ENCODE measurements at places on chromosomes 11 and 22.
A peak's percentile ranks its signal among the peaks of the same experiment; 100 is the strongest.

DNA sequence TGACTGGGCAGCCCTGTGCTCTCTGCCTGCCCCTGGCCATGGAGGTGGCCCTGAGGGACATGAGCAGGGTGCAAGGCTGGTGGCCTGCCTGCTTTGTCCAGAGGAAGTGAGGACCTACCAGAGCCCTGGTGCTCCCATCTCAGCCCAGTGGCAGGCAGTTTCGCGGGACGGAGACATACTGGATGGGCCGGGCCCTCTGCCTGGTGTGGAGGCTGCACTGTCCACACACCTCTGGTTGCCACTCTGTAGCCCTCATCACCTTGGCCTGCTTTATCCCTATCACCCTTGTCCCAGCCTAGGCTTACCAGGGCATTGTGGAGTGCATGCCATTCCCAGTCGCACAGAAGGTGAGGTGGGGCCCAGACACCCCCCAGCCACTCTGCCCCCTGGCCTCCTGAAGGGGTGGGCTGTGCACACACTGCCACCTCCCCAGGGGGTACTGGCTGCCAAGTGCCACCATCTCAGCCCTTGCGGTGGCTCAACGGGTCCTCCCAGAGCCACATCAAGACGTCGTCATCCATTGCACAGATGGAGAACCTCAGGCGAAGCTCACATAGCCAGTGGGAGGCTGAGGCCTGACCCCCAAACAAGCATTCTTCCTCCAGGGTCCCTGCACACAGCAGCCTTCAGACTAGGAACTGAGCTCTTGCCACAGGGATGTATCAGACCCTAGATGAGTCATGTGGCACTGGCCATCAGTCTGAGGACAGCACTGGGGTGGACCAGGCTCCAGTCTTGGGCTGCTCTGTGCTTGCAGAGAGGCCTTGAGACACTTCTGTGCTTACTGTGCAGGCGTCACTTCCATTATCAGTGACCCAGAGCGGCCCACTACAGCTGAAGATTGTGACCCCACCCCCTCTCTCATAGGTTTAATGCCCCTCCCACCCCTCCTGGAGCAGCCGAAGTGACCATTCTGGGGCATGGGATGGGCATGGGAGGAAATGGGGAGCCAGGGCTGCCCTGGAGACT is 176.1 kb downstream of the IGLL1 start:
- DNase-seq, result no peak

GRCh38 chr11:125372911-125373310 is 123.2 kb downstream of the FEZ1 start:
- DNase-seq, result no peak

GRCh38 chr22:38312261-38312800 is 4.9 kb downstream of the CSNK1E start:
- DNase-seq, result no peak

- DNase-seq, result no peak
These were observed 5.5 kb upstream of the NEAT1 start for GRCh38 chr11:65416841-65417701.

DNA sequence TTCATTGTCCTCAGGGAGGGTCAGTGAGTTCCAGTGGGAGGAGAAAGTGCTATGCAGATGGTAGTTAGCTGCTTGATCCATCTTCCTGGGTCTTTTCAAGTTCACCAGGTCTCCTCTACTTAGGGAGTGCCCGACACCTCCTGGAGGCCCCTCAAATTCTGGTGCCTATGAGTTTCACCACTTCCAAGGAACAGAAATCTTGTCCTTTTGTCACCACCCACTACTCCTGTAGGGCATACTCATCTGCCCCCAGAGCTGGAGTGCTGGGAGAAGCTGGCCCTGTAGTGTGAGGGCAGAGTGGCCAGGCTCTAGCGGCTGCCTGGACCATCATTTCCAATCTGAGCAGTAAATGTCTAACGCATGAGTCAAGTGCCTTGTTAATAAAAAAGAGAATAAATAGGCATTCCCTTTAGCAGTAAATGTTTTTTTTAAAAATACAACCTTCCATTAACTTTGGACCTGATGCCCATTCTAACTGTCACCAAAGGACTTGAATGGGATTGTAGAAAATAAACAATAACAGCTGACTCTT is 12.5 kb downstream of the IRAG1 start:
- no peak for DNase-seq

GRCh38 chr11:72075109-72075508 is 5.2 kb downstream of the NUMA1 start:
- DNase-seq, result no peak

- no peak for DNase-seq
These were observed 462.6 kb downstream of the BUD13 start for GRCh38 chr11:116310226-116310625.

- no peak for DNase-seq
These were observed 6.6 kb downstream of the EEF1G start for GRCh38 chr11:62567018-62567633.

GRCh38 chr11:128709402-128709801 is 15.5 kb downstream of the FLI1 start:
- DNase-seq, result no peak

DNA sequence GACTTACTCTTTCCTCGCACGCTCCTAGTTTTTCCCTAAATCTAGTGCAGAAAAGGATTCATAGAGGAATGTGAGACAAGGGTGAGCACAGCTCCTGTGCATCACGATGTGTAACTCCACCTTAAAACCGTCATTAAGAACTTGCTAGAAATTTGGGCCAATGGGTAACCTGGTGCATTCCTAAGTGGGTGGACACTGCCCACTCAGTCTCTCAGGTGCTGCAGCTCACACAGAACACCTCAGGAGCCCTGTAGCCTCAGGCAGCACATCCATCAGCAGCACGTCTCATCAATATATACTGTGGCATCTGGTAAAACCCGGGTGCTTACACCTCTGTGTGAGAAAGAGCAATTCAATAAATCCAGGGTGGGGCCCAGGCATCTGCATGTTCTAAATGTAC is 12.4 kb downstream of the POU2AF3 start:
- no peak for DNase-seq

GRCh38 chr11:20854215-20854955 is 185.0 kb downstream of the NELL1 start:
- DNase-seq, result no peak

DNA sequence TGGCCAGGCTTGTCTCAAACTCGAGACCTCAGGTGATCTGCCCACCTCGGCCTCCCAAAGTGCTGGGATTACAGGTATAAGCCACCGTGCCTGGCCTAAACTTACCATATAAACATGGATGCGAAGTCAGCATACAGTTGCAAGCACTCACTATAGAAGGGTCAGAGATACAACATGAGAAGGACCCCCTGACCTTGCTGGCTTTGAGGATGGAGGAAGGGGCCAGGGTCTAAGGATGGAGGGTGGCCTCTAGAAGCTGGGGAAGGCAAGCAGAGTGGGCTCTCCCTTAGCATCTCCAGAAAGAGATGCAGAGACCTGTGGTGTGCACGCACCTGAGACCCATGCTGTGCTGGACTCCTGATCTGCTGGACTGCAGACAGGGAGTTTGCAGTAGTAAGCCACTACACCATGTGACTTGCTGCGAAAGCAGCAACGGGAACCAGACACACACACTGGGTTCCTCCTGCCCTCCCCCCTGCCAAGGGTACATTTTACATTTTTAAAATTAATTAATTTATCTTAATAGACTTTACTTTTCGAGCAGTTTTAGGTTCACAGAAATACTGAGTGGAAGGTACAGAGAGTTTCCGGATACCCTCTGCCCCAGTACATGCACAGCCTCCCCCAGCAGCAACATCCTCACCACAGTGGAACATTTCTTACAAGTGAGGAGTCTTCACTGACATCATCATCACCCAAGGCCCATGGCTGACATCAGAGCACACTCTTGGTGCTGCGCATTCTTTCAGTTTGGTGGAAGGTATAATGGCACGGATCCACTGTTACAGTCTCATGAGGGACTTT is 170.1 kb upstream of the B3GAT1 start:
- no peak for DNase-seq

- no peak for DNase-seq
These were observed 1018.3 kb upstream of the RAG2 start for GRCh38 chr11:37616291-37616690.

GRCh38 chr11:78039391-78039918 is 16.4 kb upstream of the KCTD14 start:
- no peak for DNase-seq

- no peak for DNase-seq
These were observed 23.2 kb upstream of the ST3GAL4 start for GRCh38 chr11:126332221-126332711.

DNA sequence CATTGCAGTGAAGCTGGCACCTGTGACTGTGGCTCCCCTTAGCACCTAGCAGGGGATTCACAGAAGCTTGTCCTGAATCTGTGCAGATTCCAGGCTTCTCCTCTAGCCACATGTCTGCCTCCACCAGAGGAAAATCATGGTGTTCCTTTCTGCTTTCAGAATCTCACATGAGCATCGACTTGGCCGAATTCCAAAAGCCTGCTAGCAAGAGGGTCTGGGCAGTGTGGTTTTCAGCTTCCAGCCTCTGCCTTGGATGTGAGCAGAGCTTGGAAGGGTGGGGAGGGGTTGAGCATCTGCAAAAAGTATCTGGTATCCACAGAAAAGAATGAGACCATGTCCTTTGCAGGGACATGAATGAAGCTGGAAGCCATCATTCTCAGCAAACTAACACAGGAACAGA is 911.1 kb downstream of the TBC1D22A start:
- no peak for DNase-seq

- no peak for DNase-seq
These were observed 3.9 kb upstream of the SCT start for GRCh38 chr11:630871-631270.

DNA sequence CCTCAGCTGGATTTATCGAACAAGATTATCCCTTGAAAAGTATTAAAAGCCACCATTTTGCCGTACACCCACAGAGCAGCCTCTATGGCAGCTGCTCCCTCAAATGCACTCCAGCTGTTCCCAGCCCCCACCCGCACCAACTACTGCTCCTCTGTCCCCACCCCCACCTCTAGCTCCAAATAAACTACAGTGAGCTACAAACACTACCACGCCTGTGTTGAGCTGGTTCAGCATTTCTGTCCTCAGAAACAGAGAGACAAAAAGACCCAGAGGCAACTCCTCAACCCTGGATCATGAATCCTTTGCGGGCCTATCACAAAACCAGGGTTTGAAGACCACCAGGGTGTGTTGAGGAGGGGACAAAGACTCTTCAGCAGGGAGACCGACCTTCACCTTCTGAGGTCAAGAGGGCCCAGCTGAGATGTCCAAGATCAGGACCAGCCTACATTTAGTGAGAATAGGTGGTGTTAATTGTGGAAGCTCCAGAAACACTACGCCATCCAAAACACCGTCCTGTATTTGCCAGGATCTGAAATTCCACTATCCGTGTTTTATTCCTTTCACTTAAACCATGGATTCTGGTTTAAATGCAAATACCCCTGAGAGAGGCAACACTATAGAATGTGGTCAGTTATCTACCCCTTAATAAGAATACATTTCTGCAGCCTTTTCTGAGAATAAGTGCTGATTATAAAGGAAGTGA is 195.9 kb downstream of the DSCAML1 start:
- peak; percentile 82 for DNase-seq

DNA sequence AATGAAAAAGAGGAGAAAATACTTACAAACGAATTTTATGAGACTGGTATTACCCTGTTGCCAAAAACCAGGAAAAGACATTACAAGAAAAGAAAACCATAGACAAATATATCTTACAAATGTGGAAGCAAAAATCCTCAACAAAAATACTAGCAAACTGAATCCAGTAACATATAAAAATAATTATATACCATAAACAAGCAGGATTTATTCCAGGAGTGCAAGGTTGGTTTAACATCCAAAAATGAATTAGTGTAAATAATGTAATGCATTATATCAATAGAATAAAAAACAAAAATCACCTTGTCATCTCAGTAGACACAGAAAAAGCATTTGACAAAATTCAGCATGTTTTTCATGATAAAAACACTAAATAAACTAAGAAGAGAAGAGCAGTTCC is 7.3 kb downstream of the NF2 start:
- DNase-seq, result no peak
